ENCODE measurements at places on chromosomes 13 and 19.

GRCh38 chr19:23867895-23868294, 46.8 kb upstream of the ZNF726 start:
- DNase-seq = no peak

DNA sequence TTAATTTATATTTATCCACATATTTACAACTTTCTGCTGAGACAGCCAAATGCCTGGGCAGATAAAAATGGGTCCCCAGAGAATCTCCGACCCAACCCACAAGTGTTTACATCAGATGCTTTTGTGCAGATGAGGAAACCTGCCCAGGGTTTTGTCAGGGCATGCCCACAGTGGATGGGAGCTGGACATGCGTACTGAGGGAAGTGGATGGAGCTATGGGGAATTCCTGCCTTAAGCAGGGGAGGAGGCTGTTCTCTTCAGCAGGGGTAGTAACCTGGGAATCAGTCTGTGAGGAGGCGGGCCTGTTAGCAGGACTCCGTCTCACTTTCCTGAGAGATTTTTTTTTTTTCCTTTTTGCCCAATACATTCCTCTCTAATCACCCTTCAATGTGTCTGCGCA, 122.9 kb downstream of the RFC3 start:
- no peak for DNase-seq

GRCh38 chr13:73000027-73000674, 58.7 kb upstream of the KLF5 start:
- DNase-seq = no peak

DNA sequence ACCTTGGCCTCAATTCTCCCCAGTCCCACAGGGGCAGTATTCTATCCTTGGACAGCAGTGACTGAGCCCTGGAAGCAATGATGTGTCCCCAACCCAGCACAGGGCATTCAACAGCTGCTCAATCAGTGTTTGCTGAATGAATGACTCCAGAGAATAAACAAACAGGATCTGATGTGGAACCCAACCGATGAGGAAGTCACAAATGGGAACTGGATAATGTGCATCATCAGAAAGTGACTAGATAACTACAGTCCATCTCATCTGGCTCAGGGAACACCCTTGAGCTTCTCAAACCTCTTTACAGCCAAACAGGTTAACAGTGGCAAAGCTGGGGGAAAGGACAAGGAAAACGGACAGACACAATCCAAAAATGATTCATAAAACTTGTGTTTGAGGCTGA, 8.2 kb downstream of the SLC25A30 start:
- DNase-seq = no peak

- no peak for DNase-seq
Observed at GRCh38 chr13:40056898-40057619, 401.6 kb downstream of the COG6 start.

GRCh38 chr19:1862424-1863327, 703 bp downstream of the KLF16 start:
- DNase-seq = peak; percentile 64

DNA sequence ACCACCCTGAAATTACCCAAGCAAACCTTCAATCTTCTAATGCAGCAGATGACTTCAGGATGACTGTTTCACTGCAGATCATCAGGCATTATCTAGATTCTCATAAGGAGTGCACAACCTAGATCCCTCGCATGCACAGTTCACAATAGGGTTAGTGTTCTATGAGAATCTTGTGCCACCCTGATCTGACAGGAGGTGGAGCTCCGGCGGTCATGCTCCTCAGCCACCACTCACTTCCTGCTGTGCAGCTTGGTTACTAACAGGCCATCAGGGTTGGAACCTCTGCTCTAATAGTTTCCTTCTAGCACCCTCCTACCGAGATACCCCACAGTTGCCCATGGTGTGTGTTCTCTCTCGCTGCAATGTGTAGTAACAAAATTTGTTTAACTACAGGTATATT, 442.8 kb downstream of the FGF14 start:
- DNase-seq = no peak

GRCh38 chr19:33486407-33486806, 35.2 kb downstream of the PEPD start:
- DNase-seq = no peak

DNA sequence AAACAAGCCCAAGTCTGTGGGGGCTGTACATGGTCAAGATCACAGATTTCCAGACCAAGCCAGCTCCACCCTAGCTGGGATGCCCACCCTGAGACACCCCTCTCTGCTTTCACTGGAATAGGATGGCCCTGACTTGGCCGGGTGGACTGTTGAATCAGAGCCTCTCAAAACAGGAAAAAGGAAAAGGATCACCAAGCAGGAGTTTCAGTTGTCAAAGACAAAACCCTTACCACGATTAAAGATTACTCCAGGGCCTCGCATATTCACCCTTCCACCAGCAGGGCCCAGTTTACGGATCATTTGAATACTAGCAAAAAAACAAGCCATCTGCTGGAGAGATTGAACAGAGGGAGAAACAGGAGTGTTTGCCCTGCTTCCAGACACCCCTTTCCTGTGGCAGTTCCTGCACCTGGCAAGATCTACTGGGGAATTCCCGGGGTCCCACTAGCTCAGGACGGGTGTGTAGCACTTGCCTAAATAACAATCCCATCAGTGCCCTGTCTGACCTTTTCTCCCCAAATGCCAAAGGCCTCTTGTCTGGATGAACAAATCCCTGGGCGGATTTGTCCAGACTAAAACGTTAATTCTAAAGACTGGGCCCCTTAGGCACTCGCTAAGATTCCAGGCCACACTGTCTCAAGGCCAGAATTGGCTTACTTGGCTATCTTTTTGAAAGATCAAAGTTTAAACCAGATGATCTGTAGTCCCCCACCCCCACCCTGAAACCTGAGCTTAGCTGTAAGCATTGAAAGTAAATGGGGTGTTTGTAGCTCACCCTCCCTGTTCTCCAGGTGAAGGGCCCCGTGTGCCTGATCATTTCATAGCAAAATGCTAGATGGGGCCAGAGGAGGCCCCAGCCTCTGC, 38.4 kb downstream of the ACTN4 start:
- peak; percentile 61 for DNase-seq

DNA sequence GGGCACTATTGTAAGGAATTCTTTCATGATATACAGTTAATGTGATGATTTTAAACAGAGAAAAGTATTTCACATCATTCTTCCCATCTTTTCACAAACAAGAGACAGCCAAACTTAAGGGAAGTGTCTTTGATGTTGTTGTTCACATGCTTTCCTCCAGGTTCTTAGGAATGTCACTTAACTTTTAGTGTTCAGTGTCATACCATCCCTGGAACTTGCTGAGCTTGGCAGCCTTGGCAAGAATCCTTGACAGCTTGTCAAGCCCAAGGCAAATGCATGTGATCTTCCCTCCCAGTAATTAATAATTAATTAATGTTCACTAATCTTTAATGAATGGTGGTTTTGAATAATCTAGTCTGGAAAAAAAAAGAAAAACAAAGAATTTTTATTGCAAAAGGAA, 727.9 kb upstream of the PRR20A start:
- DNase-seq = peak; percentile 15

GRCh38 chr13:51339952-51340732, 651 bp downstream of the SERPINE3 start:
- no peak for DNase-seq

DNA sequence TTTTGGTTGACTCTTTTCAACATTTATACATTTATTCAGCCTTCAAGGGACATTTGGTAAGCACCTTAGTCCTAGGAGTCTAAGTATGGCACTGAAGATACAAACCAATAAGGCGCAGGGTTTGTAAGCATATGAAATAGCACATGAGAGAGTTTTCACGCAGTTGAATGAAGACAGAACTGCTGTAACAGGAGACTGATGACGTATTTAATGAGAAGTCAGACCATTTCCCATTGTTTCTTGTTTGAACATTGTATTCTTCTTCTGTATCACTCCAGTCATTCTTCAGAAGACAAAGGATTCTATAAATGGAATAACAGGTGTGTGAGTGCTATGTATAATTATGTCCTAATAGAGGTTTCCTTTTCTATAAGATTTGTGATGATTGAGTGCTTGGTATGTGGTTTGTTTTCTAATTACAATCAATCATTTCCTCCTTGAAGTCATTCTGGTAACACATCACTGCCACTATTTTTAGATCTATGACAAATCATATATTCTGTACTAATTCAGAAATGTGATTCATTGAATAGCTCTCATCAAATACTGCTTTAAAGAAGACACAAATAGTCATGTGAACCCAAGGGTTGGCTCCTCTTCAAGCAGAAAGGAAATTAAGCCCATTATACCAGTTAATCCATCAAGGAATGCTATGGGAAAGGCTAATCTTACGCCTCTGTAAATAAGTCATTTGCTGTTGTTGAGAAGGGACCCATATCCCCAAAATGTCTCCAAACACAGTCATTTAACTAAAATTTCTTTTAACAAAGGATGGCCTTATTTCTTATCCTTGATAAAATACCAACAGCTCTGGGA, 222.8 kb upstream of the NBEA start:
- DNase-seq = no peak

- no peak for DNase-seq
Observed at GRCh38 chr19:11973019-11973810, 8.4 kb downstream of the ZNF763 start.

GRCh38 chr13:40261336-40261735, 405.1 kb downstream of the FOXO1 start:
- no peak for DNase-seq

DNA sequence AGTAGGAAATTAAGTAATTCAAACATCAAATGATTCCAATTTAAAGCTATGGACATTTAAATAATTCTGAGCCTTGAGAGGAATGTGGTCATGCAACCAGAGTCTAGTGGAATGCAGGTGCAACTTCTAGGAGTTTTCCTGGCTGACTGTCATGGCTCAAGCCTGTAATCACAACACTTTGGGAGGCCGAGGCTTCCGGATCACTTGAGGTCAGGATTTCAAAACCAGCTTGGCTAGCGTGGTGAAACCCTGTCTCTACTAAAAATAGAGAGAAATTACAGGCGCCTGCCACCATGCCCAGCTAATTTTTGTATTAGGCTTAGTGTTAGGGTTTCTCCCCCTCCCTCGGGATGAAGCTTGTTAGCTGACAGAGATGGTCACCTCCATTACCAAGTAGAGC, 6.4 kb downstream of the ZNF808 start:
- no peak for DNase-seq

GRCh38 chr19:14004619-14005348, 1.3 kb downstream of the RFX1 start:
- no peak for DNase-seq

DNA sequence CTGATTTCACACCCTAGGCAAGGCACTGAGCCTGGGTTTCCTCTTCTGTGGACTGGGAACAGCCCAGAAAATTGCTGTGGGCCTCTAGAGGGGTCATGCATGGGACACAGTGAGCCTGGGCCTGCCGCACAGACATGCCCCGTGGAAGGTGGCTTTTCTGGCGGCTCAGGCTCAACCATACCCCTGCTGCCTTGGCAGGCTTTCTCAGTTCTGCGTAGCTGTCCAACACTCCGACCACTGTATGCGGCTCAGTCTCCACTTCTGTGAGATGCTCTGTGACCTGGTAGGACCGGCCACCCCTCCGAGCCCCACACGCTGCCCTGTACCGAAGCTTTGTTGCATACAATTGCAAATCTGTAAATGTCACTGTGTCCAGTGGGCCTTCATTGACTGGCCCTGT, 126.3 kb downstream of the UQCRFS1 start:
- no peak for DNase-seq

GRCh38 chr13:110519506-110519905, 42.0 kb downstream of the RAB20 start:
- no peak for DNase-seq

DNA sequence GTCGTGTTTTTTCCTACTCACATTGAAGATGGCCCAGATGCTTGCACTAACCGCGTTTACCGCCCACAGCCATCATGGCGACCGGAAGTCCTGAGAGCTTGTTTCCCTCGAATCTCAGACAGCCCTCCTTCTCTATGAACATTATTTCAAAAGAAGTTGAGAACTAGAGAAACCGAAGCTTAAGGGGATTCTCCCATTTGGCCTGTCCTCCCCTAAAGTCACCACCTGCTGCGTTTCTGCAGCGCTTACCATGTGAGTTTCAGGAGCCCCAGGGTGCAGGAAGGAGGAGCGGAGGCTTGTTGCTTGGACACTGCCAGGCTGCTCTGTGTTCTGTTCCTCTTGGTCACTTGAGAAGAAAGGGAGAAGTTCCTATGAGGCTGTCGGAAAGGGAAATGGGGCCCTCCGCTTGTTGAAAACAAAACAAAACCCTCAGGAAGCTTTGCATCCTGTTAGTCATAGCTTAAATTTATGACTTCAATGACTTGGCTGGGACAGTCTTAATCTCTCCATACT, 6.2 kb downstream of the CARD8 start:
- DNase-seq = no peak

DNA sequence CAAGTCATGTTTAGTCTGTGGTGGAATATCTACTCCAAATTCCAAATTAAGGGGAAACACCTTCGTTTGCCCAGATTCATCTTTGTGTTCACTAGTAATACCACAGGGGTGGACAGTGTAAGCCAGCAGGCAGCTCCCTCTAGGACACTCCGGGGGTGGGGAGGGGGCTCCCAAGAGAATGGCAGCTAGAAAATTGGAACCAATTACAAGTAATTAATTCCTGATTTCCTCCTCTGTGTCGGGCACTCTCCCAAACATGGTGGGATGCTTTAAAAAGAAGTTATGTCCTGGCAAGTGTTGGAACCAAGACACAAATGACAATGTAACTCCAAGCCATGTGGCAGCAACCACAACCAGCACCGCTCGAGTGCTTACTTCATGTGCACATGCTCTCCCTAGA, 5.9 kb downstream of the COL4A1 start:
- DNase-seq = no peak

DNA sequence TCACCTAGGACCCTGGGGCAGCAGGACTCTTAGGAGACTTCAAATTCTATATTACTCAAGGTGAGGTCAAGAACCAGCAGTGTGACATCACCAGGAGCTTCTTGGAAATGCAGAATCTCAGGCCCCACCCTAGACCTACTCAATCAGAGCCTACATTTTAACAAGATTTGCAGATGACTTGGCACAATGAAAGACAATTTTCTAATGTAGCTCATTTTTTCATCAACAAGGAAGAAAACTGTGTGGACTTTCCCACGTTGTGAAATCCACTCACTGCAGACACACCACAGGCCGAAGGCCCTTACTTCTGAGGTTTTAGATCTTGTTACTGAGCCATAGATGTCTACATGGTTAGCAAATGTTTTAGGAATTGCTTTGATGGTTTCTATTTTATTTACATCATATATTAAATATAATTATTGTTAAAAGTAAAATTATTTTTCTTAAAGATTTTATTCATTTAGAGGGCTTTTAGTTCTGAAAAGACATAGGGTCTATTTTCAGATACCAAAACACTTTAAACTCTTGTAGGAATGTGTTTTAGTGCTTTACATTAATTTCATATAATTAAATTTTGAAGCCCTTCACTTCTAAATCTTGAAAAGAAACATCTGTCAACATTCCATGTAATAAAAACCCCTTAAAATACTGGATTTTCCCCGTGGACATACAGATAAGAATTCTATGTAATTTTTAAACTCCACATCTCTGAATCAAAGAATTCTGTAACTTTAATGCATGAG, 18.5 kb upstream of the STARD13 start:
- no peak for DNase-seq

GRCh38 chr19:3025549-3025886, 3.6 kb downstream of the TLE2 start:
- no peak for DNase-seq

GRCh38 chr19:6674868-6675305, 4.9 kb upstream of the TNFSF14 start:
- peak; percentile 32 for DNase-seq

- DNase-seq = no peak
Observed at GRCh38 chr13:98189841-98190505, 12.9 kb upstream of the RNF113B start.

GRCh38 chr13:96403651-96404050, 313.7 kb downstream of the HS6ST3 start:
- DNase-seq = peak; percentile 5
